Stimulated activated CD8-positive, alpha-beta memory T cell treated with anti-CD3 and anti-CD28 coated beads, Interleukin-4, amount 100 ng/mL, for 4 hours (primary cell): ENCODE measurements at places on chromosomes 1 and 21.
A peak's percentile ranks its signal among the peaks of the same experiment; 100 is the strongest.

GRCh38 chr21:23639721-23640120, 1967.6 kb downstream of the MRPL39 start:
- no peak for DNase-seq

GRCh38 chr1:67347688-67348472, 40.2 kb downstream of the IL12RB2 start:
- no peak for DNase-seq

GRCh38 chr1:2258996-2259395, 30.9 kb downstream of the SKI start:
- DNase-seq, result peak; percentile 54

- no peak for DNase-seq
Observed at GRCh38 chr1:65449214-65449823, 28.9 kb downstream of the LEPR start.

- DNase-seq, result no peak
Observed at GRCh38 chr21:17931080-17931479, 111.9 kb upstream of the C21orf91 start.

DNA sequence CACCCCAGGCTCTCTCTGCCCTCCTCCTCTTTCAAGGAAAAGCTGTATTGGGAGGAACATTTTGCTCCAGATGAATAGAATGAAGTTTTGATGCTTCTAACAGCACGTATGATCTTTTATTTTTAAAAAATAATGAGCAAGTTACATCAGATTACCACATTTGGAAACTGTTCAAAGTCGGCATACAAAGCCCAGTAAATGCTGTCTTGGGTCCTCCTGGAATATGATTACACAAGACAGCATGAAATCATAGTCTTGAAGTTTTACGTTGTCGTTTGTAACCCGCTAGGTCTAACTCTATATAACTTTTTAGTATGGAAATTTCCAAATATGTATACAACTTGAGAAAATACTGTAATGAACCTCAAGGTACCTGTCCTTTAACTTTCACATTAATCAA, 385.6 kb downstream of the HLX start:
- DNase-seq, result no peak

DNA sequence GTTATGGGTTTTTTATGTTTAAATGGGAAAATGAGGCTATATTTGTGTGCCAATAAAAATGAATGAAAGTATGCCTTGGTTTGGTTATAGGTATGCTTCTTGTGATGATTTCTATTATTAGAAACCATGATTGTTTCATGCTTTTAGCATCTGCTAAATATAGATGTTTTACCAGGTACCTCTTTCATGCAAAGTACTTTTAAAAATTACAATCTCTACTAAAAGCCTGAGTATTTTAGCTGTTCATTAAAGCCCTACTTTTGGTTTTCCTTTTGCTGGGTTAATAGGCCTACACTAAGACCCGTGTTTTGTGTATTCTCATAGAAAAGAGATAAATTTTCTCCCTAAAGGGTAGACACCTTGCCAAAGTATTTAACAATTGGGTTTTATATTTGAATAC, 32.0 kb downstream of the MTF2 start:
- DNase-seq, result no peak

DNA sequence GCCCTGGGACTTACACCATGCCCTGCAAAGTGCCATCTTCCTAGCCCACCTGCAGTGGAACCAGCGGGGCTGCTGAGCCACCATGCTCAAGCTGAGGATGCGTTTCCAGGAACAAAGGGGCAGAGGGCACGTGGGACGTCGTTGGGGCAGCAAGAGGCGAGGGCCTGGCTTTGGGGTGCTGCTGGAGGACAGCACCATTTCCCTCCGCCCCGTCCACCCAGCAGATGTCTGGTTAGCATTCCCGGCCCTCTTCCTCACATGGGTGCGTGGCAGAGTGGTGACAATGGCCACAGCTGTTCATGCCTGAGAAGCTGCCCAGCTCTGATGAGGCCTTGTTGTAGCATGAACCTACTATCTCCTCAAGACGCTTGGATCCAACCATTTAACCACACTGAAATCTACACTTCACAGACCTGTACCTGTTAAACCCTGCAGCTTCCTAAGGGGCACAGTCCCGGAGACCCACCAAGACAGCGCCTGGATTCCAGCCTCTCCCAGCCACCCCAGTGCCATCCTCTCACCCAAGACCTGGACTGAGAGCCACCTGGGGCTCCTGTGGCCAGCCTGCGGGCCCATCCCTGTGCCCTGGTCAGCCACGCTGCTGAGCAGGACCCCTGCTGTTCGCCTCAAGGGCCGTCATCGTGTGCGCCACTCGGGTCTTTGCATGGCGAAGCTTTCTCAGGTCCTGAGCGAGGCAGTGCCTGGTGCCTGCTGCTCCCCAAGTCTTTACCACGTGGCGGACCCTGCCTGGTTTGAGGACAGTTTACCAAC, 33.2 kb downstream of the SLC45A1 start:
- no peak for DNase-seq

DNA sequence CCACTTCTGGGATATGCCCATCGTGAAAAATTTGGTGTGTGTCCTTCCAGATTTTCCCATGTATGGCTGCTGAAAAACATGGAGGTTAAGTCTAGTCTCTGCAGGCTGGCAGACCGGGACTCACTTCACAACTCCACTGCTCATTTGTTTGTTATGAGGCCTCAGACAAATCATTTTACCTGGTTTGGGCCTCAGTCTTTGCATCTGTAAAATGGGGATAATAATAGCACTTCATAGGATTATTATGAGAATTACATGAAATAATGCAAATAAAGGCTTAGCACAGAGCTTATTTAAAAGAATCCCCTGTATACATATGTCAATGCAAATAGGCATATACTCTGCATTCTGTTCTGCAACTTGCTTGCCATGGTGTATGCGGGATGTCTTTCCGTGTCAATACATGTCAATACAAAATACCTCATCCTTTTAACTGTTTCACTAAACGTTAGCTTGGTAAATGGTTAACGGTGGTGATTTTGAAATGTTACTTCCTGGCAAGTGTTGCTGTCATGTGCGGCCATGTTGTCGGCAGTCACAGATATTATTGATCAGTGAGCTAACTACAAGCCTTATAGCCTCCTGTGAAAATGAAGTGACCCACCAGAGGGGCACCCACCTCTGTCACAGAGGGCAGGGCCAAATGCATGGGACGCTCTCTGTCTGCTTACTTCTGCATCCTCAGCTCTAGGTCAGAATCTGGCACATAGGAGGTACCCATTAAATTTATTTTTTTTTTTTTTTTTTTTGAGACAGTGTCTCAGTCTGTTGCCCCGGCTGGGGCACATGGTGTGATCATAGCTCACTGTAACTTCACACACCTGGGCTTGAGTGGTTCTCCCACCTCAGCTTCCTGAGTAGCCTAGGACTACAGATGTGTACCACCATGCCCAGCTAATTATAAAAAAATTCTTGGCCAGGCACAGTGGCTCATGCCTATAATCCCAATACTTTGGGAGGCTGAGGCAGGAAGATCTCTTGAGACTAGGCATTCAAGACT, 4.3 kb downstream of the LCK start:
- DNase-seq, result no peak

DNA sequence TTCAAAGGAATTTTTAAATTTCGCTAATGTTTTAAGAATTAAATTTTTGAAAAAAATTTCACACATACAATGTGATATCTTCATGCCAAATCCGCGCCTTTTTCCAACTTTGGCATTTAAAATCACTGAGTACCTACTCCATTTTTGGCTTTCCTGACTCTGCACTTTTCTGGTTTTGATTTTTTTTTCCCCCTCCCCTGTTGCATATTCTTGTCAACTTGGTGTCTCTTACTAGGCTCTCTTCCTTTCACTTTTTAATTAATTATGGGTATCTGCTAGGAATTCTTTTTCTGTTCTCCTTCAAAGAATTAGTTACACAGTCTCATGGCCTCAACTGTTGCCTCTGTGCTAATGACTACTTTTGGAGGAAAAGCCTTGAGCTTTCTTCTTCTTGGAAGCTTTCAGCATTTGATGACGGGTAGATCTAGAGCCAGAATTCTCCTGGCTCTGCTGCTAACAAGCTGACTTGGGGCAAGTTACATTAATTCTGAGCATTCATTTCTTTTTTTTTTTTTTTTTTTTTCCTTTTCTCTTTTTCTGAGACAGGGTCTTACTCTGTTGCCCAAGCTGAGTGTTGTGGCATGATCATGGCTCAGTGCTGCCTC, 1.8 kb downstream of the AGL start:
- no peak for DNase-seq

- no peak for DNase-seq
Observed at GRCh38 chr1:114270282-114270681, 116.6 kb upstream of the SYT6 start.

- DNase-seq, result no peak
Observed at GRCh38 chr1:10767282-10767681, 29.2 kb downstream of the CASZ1 start.

DNA sequence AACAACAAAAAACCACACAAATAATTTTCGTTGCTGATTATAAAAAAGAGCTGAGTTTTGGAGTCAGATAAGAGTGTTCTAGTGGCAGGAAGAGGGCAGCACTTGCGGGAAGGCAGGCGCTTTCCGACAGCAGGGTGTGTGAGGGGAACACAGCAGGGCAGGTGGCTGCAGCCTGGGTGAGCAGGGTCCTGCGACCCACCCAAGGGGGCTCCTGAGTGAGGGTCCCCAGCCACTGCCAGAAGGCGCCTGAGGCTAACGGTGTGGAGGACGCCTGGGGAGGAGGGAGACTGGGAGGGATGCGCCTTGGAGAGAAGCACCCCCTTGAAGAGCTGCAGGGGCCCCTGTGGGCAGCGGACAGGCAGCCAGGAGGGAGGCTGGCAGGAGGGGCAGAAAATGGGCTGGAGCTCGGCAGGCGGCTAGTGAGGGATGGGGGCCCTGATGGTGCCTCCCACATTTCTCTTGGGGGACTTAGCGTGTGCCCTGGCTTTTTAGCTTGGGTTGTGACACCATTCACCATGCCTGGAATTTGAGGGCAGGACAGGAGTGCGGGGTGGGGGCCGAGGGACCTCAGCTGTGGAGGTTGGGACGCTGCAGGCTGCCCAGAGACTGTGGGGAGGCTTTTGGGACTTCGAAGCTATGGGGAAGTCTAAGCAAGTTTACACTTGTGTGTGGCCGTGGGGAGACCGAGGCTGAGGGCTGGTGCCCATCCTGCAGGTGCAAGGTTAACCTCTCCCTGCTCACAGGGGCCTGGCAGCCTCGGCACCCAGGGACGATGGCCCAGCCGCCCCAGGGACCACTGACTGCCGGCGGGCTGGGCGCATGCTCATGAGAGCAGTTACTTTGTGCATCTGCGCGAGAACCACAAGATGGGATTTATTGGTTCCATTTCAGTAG, 111.4 kb downstream of the SIK1 start:
- no peak for DNase-seq

DNA sequence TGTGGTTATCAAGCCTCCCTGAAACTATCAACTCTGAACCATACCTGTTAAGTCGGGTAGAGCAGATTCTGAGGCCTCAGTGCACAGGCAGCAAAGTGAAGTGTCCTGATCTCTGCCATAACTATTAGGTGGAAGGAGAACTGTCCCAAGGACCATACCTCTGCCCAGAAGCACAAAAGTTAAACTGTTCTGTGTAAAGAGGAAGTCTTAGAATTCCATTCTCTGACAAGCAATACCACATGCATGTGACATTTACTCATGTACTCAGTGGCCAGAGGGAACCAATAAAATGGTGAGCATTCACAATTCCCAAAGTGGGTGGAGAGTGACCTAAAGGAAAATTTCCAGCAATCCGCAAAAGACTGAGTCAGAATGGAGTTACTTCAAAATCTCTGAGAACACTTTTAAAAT, 61.0 kb downstream of the TOR3A start:
- no peak for DNase-seq

- no peak for DNase-seq
Observed at GRCh38 chr1:48691429-48692001, 85.2 kb downstream of the BEND5 start.

- DNase-seq, result no peak
Observed at GRCh38 chr1:115277276-115277675, 60.8 kb downstream of the NGF start.

DNA sequence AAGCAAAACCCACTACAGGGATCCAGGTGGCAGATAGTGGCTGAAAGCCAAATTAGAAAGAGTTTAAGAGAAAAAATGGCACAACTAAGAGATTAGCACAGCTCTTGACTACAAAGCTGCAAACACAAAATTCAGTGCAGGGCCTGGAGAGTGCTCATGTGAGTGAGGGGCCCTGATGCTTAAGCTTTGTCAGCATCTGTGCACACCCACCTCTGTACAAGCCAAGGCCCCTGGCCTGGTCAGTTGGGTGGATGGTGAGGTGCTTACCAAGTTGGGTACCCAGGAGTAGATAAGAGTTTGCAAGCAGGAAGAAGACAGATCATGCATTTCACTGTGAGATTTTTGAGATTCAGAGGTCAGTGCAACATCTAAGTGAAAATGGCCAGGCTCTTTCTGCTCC, 62.7 kb upstream of the ATP1B1 start:
- DNase-seq, result no peak

GRCh38 chr1:99849413-99849743, 783 bp upstream of the AGL start:
- no peak for DNase-seq

GRCh38 chr21:45854690-45855247, 126.8 kb upstream of the COL6A1 start:
- DNase-seq, result no peak

GRCh38 chr1:68459796-68460195, 10.0 kb upstream of the RPE65 start:
- DNase-seq, result no peak

DNA sequence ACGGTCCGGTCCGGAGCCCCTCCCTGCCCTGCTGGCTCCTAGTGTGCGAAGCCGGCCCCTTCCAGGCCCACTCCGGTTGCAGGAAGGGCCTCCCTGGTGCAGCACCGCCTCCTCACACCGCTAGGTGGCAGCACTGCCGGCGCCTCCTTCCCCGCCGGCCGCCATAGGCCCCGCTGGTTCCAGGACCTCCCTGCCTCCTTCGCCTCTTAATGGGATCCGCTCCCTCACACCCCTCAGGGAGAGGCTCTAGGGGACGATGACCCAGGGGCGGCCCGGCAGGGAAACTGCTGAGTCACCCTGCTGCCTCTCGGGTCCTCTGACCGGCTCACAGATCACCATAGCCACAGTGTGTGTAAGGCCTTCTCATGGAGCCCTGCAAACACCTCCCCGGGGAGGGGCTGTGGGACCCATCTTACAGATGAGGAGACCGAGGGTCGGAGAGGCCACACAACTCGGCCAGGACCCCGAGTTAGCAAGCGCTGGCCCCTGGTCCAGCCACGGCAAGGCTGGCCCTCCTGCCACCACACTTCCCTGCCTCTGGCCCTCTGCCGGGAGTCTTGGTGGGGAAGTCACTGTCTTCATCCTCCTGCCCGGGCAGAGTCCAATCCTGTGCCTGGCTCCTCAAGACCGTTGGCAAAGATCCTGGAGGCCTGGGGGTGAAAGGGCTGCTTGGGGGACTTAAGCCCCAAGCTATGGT, 1.6 kb upstream of the AJAP1 start:
- DNase-seq, result peak; percentile 21

GRCh38 chr1:153880962-153881361, 41.8 kb downstream of the GATAD2B start:
- no peak for DNase-seq

- no peak for DNase-seq
Observed at GRCh38 chr1:211518330-211519289, 26.6 kb upstream of the RD3 start.

GRCh38 chr1:244099258-244099930, 48.3 kb downstream of the ZBTB18 start:
- DNase-seq, result no peak

- DNase-seq, result no peak
Observed at GRCh38 chr1:234720709-234721441, 110.9 kb upstream of the IRF2BP2 start.
